ENCODE measurements at places on chromosomes 5 and 9.
A peak's percentile ranks its signal among the peaks of the same experiment; 100 is the strongest.

DNA sequence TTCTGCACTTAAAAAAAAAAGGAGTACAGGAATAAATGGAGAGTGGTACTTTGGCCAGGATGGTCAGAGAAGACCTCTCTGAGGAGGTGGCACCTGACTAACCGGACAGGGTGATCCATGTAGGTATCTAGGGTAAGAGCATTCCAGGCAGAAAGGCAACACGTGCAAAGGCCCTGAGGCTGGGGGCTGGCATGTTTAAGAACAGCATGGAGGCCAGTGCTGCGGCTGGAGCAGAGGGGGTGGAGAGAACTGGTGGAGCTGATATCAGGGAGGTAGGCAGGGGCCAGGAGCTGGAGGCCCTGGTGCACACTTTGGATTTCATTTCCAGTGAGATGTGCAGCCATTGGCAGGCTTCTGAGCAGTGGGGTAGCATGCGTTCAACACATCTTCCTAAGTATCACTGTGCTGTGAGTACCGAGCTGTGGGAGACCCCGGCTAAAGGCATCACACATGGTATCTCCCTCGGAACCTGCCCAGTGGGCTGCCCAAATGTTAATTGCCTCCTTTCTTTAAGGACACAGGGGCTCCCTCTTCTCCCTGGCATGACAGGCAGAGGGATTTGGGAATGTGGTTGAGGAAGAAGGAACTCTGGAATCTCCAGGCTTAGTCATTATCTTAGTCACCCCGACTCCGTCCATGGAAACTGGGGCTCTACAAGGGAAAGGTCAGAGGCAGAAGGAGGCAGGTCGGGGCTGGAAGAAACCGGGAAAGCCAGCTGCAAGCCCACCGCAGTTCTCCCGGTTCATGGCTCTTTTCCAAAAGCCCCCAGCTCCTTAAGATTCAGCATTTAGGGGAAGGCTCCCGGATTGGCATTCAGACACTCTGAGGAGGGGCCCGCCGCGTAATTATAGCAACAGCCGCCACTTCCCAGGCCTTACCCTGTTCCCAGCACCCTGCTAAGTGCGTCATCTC lies 18.6 kb downstream of the SLC6A7 start:
- no peak for DNase-seq

- peak; percentile 80 for DNase-seq
Measured at GRCh38 chr9:133478851-133479711, at the start of gene SLC2A6. SLC2A6 (minus strand) TSS chr9:133479099; CDS start chr9:133479059, 40 bp downstream.

DNA sequence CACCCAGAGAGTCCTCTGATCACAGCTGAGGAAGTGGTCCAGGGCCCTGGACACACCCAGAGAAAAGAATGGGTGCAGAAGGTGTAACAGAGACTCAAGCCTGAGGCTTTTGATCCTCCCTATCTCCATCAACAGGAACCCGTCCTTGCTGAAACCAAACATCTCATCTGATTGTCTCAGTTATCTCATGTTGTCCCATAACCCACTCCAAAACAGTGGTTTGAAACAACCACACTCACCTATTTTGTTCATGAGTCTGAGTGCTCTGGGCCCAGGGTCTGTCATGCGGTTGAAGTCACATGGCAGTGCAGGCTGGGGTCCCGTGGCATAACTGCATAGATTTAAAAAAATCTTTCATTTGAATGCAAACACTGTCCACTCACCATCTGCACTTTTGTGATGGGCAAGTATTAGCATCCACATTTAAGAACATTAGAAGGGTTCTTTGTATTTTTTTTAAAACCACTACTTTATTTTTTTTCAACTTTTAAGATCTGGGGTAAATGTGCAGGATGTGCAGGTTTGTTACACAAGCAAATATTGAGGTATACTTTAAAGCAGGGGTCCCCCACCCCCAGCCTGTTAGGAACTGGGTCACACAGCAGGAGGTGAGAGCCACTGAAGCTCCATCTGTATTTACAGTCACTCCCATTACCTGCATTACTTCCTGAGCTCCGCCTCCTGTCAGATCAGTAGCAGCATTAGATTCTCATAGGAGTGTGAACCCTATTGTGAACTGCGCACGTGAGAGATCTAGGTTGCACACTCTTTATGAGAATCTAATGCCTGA lies 255.8 kb downstream of the ROR2 start:
- no peak for DNase-seq

GRCh38 chr5:180631549-180632383 lies 17.6 kb downstream of the FLT4 start:
- no peak for DNase-seq

GRCh38 chr9:22279636-22280035 lies 167.0 kb upstream of the DMRTA1 start:
- no peak for DNase-seq

DNA sequence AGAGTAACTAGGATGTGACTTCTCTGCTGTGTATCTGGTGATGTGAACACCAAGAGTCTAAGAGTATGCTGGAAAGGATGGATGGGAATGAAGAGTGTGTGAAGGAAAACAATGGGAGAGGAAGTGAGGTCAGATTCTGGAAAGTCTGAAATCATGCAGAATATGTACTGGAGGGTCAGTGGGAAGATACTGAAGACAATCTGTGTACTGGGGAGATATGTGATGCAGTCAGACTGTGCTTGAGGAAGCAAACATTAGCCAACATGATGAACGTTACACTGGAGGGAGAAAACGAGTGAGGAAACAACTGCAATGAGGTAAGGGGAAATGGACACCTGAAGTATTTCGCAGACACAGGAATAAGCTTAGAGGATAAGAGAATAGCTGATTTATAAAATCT lies 105.7 kb downstream of the NR3C1 start:
- DNase-seq = no peak

DNA sequence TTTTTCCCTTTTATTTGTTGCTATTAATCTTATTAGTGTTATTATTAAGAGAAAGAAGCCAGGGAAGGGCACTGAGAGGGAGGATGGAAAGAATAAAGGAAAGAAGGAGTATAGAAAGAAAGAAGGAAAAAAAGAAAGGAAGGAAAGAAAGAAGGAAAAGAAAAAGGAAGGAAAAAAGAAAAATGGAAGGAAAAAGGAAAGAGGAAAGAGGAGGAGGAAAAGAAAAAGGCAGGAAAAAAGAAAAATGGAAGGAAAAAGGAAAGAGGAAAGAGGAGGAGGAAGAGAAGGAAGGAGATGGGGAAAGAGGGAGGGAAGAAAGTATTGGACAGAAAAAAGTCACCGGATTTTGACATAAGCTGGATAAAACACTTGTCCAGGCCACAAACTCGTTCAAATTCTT lies 47.8 kb downstream of the ANXA1 start:
- DNase-seq = no peak

GRCh38 chr9:79334711-79335110 lies 237.1 kb upstream of the TLE4 start:
- DNase-seq = no peak

GRCh38 chr5:98433673-98434072 lies 339.8 kb upstream of the RGMB start:
- DNase-seq = no peak

DNA sequence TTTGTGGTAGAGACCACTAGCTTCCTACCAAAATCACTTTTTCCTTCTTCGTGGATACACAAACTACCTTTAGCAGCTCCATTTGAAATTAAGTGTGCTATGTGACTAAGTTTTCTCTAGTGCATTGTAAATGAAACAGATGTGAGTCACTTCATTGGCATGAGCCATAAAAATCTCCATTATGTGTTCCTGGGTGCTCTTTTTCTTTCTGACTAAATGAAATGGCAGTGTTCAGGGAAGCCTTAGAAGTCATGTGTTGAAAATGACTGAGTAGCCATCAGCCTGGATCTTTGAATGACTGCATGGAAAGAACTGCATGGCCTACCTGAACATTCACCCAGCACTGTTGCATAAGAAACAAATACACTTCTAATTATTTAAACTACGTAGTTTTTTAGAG lies 107.9 kb downstream of the NDUFAF2 start:
- no peak for DNase-seq

DNA sequence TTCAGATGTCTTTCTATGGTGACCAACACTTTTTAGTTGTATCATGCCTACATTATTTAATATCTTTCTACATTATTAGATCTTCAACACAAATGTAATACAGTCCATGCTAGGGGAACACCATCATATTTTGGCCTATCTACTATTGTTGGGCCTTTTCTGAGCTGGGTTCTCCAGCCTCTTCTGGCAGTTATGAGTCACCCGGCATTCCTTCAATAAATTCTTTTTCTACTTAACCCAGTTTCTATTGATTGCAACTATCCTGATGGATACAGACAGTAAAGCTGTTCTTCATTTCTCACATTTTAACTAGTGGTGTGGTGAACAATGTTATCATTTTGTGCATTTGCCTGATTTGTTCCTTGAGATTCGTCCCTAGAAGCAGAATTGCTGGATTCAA lies 529.3 kb downstream of the BNC2 start:
- DNase-seq = no peak

DNA sequence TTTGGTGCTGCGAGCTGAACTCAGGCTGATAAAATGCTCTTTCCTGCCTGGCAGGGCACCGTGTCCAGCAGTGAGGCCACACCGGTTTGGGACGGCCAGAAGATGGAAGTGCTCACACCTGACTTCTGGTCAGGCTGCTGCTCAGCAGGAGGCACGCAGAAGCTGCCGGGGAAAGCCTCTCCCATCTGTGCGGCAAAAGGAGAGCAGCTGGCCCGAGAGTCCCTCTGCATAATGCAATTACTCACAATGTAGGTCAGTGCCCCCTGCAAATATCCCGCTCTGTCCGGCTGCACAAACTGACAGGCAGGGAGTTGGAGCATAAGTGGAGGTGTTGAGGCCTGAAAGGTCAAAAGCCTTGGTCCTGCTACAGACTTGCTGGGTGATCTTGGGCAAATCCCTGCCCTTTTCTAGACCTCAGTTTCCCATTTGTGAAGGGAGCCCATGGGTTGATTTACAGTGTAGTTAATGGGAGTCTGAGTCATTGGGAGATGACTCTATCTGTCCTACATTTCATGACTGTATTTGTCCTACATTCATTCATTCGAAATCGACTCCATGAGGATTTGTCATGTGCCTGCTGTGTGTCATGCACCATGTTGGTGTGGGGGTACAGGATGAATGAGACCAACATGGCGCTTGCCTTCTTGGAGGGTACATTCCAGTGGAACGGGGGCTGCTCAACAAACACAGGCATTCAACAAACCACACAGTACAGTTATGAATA lies 61.8 kb upstream of the TBC1D2 start:
- no peak for DNase-seq
